ENCODE measurements at places on chromosomes 12 and 14.

- no peak for DNase-seq
Measured at GRCh38 chr12:43015090-43015737, 425.7 kb upstream of the PRICKLE1 start.

- no peak for DNase-seq
Measured at GRCh38 chr14:91367173-91368171, 50.1 kb downstream of the CCDC88C start.

- no peak for DNase-seq
Measured at GRCh38 chr12:66929121-66929520, 250.2 kb upstream of the GRIP1 start.

DNA sequence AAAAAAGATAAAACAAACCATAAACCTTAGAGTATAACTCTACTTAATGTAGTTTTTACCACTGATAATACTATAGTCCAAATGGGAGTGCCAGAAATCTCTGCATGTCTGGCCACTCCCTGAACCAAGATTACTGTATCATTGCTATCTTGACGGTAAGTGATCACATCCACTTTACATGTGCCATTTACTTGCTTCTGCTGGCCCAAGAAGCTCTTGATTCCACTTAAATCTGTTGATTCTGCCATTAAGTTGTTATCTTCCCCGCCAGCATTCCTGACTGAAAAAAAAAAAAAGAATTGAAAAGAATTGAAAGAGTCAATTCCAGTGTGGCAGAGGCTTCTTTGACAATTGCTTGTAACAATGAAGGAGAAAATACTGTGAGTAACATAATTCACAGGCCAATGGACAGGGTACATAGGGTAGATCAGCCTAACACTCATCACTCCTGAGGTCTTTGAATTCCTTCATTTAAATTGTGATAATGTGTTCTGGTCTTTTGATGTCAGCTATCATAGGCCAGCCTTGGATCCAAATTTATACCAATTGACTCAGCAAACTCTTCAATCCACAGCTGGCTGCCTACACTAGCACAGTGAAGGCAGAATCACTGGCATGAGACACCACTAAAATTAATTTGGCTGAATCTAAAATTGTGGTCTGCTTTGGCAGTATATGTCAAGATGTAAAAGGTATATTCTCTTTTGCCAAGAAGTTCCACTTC lies 665.2 kb upstream of the FLRT2 start:
- DNase-seq, result no peak

GRCh38 chr12:78568321-78569020 lies 296.1 kb upstream of the SYT1 start:
- no peak for DNase-seq

- DNase-seq, result no peak
Measured at GRCh38 chr12:1640328-1641234, 11.6 kb downstream of the WNT5B start.

GRCh38 chr14:65472189-65472588 lies 59.7 kb downstream of the FUT8 start:
- no peak for DNase-seq

DNA sequence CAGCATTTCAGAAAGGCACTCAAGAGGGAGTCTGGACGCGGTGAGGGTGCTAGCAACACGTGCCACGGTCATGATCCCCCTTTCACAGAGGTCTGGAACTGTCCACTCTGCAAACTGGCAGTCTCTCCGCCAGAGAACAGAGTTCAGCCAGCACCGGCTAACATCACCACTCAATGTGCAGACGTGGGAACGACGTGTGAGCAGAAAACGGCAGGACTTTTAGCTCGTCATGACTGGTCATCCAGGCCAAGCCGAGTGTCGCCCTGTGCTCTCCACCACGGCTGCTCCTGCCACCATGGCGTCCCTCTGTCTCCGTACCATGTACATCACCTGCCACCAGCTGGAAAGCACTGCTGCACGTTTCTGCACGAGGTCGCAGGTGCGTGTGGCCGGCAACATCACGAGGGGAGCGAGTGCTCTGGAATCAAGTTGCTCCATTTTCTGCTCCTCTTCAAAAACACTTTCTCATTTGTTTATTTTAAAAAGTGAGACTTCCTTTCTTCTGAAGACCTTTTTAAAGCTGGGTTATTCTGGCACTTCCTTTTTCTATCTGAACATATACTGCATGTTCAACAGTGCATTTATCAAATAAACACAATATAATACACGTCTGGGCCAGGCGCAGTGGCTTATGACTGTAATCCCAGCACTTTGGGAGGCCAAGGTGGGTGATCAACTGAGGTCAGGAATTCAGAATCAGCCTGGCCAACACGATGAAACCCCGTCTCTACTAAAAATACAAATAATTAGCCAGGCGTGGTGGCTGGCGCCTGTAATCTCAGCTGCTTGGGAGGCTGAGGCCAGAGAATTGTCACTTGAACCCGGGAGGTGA lies 28.0 kb downstream of the SLC15A4 start:
- no peak for DNase-seq

- DNase-seq, result no peak
Measured at GRCh38 chr14:65941091-65941490, 528.6 kb downstream of the FUT8 start.

DNA sequence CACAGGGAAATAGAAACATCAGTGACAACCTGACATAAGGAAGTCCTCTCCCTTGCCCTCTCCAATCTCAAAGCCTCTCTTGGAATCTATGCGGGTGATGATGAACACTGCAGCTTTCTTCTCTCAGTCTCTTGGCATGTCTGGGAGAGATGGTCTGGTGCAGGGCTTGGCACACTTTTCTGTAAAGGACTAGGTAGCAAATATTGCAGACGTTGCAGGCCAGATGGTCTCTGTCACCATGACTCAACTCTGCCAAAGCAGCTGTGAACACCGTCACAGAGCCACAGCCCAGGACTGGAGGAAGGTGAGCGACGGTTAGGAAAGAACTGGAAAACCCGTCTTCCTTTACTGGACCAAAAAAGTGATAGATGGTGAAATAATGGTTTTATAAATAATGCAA lies 591.0 kb upstream of the TMEM132C start:
- no peak for DNase-seq

DNA sequence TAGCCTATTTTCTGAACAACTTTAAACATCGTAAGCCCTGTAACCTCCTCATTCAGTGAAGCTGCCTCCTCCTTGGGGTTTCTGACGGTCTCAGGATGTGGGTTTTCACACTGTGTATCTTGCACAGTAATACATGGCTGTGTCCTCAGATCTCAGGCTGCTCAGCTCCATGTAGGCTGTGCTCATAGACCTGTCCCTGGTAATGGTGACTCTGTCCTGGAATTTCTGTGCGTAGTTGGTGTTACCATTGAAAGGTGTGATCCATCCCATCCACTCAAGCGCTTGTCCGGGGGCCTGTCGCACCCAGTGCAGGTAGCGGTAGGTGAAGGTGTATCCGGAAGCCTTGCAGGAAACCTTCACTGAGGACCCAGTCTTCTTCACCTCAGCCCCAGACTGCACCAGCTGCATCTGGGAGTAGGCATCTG lies 980.5 kb downstream of the TMEM121 start:
- no peak for DNase-seq

- DNase-seq, result peak; percentile 68
Measured at GRCh38 chr12:27179400-27180214, 64.5 kb upstream of the STK38L start.

- no peak for DNase-seq
Measured at GRCh38 chr12:88985011-88985410, 367.3 kb downstream of the DUSP6 start.

DNA sequence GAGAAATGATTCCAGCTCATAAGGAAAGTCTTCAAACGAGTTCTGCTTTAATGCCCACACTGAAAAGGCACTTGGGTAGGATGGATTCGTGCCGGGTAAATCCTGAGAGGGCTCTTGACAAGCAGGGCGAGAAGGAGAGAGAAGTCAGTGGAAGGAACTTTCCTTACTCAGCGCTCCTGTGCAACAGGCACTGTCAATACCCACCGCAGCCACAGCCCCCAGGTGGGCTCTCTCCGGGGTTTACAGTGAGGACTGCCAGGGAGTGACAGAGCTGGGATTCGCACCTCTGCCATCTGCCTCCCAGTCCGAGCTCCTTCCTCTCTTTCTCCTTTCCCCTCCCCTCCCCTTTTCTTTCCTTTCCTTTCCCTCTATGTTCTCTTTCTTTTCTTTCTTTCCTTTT lies 118.7 kb downstream of the BEGAIN start:
- no peak for DNase-seq

- no peak for DNase-seq
Measured at GRCh38 chr12:58026426-58026825, 85.1 kb downstream of the ATP23 start.

DNA sequence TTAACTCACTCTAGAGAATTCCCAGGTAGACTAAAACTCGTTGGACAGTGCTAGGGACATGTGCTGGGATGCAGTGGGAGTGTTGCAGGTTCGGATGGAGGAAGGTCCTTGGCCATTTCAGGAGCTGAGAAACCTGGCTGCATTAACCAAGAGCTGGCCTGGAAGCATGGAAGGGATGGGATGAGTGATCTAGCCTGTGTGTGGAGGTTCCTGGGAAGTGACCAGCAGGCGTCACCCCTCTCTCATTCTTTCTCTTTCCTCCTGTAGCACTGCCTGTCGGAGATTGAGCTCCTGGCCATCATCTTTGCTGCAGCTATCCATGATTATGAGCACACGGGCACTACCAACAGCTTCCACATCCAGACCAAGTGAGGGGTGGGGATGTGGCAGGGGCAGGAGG lies 15.6 kb downstream of the PPP1R1A start:
- no peak for DNase-seq

DNA sequence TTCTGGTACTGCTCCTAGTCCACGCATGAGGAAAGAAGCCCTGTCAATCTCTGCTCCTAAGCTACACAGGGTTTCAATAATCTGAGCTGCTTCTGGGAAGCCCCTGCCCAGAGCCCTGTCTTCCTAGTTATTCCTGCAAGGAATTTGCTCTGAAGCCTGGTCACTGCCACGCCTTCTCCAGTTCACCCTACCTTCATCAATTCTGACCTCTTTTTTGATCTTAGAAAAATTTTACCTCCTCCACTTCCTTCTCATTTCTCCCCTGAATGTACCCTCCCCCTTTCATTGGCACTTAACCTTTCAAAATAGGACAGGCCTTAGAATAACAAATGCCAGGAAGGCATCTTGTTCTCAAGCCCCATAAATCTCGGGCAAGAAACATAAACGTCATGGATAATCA lies 14.9 kb upstream of the LRRK2 start:
- no peak for DNase-seq

DNA sequence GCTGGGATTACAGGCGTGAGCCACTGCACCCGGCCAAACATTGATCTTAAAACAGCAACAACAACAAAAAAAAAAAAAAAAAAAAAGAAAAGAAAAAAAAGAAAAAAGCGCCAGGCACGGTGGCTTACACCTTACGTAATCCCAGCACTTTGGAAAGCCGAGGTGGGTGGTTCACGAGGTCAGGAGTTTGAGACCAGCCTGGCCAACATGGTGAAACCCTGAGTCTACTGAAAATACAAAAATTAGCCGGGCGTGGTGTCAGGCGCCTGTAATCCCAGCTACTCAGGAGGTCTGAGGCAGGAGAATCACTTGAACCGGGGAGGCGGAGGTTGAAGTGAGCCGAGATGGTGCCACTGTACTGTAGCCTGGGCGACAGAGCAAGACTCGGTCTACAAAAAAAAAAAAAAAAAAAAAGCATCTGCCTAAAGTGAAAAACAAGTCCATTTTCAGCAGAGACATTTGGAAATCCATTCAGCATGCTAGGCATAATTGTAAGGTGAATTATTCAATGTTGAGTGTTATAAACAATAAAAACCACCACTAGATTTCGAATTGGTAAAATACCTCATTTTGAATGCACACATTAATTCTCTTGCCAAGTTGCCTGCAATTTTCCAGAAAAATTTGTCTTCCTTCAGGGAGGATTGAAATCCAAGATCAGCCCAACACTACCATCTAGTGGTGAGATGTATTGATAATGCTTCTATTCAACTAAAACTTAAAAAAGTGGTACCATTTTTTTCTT lies 8.0 kb upstream of the CERS5 start:
- peak; percentile 78 for DNase-seq

All from glomerular endothelial cell (primary cell).